NCI-H446 (cell line): ENCODE measurements at places on chromosomes 4 and X.

DNA sequence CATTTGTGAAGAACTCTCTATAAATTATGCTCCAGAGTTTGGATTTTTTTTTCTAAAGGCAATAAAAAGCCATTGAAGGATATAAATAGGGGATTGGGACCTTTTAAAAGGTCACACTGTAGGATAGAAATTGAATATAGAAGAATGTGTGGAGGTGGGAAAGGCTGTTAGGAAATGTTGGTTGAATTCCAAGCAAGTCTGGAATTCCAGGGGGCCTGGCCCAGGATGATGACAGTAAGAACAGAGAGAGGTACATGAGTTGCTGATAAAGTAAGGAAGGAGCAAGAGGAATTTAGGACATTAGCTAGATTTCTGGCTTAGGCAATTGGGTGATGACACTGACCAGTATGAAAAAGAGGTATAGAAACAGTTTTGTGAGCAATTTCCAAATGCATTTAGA lies 95.4 kb upstream of the USP38 start:
- DNase-seq = no peak

GRCh38 chr4:27251771-27252170 lies 391.1 kb downstream of the STIM2 start:
- DNase-seq = no peak

DNA sequence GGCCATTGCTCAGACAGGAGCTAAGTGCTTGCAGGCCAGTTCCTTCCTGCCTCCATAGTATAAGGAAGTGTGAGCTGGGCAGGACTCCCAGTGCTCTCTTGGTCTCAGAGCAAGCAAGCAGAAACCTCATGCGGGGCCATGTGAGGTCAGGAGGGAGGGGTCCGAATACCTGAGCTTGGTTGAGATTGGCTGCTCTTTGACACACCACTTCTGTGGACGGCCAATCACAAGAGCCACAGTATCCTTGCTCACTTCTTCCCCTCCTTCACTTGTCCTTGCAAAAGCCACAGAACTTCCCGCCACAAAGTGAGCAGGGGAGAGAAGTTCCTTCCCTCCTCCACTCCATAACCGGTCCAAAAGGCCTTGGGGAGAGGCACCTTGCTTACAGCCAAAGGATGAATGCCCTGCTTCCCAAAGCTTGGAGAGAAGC lies 56.7 kb downstream of the PRPS1 start:
- DNase-seq = no peak

DNA sequence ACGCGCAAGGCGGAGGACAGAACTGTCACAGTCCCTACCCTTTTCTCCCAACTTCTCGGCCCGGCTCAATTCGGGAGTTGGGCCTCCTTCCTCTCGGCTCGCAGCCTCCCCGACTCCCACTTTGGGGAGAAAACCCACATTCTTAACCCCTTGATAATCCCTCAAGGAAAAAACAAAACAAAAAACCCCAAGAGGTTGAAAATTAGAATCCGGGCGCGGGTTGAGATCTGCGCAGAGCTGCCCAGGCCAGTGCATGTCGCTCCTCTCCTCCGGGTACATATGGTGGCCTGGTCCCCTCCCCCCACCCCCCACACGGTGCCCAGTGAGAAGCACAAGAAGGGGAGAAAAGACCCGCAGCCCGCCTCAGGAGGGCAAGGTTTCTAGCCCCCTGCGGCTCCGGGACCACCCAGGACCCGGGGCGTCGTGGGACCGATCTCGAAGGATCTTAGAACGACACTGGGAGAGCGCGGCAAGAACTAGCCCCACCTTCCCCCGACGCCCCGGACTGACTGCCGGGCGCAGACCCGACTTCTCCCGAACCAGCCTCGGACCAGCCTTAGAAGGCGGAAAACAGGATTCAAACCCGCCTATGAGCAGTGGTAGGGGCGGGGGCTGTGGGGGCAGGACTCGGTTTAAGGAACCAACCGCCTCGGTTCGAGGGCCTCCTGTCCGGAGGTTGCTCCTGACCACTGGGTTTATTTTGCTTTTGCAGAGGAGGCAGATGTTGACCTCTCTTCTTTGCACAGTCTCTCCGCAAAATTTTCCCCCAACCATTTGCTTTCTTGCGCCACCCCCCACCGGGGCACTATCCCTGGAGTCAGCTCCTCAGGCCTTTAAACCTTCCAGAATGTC lies 2.5 kb upstream of the PDGFRA start:
- no peak for DNase-seq

DNA sequence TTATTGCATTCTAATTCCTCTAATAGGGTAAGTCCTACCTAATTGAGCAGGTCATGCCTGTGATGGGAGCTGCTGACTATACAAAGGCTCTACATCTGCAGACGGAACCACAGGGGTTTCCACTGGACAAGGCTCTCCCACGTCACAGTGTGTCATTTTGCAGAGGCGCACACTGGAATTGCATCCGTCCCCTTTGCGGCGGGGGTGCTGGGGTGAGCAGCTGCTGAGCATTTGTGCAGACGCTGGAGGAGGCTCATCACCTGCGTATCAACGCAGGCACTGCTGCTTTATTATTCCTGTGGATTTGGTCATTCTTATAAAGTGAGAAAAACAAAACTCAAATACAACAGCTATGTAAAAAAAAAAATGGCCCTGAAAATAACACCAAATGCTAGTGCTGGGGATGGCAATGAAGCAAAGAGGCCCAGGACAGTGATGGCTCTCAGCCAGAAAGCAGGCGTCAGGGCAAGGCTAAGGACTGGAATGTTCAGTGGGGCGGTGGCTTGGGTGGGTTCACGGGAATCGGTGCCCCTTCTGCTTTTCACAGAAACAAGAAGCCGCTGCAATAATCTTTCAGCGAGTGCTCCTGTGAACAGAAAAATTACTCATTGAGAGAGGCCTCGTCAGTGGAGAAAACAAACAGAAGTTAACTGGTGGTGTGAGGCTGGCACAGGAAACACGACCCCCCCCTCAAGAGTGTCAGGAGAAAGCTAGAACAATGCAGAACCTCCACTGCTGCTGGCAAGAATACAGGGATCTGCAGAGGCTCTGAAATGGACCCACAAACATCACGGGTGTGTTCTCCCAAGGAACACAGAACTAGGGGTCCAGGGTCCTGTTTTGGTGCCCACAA lies 67.8 kb downstream of the GATB start:
- no peak for DNase-seq

DNA sequence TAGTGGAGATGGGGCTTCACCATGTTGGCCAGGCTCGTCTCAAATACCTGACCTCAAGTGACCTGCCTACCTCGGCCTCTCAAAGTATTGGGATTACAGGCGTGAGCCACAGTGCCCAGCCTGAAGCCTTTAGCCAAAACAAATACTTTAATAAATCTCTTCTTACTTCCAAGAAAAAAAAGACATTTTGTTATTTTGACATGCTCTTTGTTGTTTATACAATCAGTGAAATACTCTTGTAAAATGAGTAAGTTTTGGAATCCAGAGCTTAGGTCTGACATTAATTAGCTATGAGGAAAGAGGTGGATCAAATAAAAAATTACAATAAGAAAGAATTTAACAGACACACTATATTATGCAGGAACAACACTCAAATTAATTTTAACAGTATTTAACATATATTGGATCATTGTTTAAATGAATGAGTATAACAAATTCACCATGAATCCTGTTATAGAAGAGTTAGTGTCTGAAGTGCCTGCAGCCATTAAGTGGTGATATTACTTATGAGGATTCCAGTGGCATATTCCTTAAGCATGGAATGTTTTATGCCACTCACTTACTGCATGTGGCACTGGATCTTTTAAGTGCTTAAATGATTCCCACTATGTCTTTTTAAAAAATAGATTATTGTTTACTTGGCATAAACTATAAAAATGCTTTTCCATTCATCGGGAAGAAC lies 260.1 kb upstream of the GIMD1 start:
- DNase-seq = no peak

DNA sequence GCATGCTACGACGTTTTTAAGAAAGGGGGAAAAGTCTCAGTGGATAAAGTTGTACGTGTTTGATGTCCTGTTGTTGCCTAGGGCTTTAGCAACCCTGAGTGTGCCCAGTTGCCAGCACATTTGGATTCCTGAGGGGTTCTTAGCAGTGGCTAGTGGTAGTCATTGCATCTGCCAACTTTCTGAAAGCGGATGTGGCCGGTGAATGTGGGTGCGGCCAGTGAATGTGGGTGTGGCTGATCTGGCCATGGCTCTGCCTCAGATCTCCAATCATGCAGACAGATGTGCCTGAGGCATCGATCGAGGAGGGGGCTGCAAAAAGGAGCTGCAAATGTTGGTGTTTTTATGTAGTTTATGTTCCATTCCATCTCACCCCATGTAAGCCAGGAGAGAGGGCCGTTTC lies 41.5 kb upstream of the FAT1 start:
- DNase-seq = no peak

- DNase-seq = no peak
Observed at GRCh38 chrX:136652822-136653723, 5.1 kb downstream of the CD40LG start.

- no peak for DNase-seq
Observed at GRCh38 chrX:47047989-47048388, 30.3 kb upstream of the RGN start.

DNA sequence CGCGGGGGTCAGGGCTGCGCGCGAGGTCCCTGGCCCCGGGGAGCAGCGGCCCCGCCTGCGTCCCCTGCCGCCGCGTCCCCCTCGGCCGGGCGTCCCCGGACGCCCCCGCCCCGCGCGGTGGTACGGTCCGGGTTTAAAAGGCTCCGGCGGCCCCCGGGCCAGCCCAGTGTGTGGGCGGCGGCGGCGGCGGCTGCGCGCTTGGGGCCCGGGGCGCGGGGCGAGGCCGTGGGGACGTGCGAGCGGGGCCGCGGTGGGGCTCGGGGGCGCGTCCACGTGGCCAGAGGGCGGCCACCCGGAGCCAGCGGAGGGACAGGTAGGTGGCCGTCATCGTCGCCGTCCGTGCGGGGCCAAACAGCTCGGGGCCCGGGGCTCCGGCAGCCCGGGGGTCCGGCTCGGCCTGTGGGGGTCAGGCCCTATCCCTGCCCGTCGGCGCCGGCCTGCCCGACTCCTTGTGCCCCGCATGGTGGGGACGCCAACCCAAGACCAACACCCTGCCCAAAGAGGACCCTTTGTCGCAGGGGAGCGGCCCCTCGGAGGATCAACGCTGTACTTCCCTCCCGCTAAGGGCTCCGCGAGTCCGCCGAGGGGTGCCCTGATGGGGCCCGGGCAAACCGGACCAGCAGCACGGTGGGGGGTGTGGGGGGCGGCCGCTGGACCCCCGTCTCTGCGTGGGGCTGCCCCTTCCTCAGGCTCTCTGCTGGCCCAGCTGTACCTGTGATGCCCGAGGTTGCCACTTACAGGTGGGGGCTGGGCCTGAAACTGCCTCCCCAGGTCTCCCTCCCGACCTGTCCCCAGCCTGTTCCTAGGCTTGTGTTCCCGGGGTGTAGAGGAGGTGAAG lies at the start of gene PLXNA3:
Gene PLXNA3 (plus strand): TSS at position 166 of the 838 bp plus-strand sequence. CDS start 1,903 bp downstream, outside the sequence.
- DNase-seq = peak; percentile 47

DNA sequence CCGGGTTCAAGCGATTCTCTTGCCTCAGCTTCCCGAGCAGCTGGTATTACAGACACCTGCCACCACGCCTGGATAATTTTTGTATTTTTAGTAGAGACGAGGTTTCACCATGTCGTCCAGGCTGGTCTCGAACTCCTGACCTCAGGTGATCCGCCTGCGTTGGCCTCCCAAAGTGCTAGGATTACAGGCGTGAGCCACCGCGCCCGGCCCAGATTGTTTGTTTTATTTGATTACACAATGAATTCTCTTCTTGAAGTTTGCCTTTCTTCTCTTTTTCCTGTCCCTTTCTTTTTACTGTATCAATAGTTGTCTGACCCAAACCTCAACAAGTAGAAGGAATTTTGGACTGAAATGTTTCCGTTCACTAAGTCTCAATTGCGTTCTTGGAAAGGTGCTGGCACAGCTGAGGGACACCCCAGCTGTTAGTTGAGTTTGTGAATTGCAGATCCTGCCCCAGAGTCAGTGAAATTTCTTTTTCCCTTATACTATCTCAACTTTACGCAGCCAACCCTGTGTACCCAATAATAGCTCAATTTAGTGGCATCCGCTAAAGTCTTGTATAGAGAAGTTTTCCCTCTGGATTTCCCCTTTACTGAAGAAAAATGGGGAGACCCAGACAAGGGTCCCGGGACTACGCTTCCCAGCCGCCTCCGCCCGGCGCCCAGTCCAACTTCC lies 639 bp upstream of the MTM1 start:
- no peak for DNase-seq

GRCh38 chr4:136796953-136797352 lies 735.3 kb downstream of the PCDH18 start:
- no peak for DNase-seq

DNA sequence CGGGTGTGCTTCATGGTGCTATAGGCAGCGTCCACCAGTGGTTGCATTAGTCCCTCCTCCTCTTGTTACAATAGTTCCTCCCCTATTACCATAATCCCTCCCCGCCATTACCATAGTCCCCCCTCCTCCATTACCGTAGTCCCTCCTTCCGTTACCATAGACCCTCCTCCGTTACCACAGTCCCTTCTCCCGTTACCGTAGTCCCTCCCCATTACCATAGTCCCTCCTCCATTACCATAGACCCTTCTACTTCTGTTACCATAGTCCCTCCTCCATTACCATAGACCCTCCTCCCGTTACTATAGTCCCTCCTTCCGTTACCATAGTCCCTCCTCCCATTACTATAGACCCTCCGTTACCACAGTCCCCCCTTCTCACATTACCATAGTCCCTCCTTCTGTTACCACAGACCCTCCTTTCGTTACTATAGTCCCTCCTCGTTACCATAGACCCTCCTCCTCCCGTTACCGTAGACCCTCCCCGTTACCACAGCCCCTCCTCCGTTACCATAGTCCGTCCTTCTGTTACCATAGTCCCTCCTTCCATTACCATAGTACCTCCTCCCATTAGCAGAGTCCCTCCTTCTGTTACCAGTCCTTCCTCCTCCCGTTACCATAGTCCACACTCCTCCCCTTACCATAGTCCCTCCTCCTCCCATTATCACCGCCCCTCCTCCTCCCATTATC lies 129.6 kb downstream of the DHRSX start:
- DNase-seq = no peak

GRCh38 chr4:10716163-10716562 lies 31.6 kb upstream of the CLNK start:
- DNase-seq = no peak

- no peak for DNase-seq
Observed at GRCh38 chr4:54542540-54543041, 115.2 kb upstream of the KIT start.

DNA sequence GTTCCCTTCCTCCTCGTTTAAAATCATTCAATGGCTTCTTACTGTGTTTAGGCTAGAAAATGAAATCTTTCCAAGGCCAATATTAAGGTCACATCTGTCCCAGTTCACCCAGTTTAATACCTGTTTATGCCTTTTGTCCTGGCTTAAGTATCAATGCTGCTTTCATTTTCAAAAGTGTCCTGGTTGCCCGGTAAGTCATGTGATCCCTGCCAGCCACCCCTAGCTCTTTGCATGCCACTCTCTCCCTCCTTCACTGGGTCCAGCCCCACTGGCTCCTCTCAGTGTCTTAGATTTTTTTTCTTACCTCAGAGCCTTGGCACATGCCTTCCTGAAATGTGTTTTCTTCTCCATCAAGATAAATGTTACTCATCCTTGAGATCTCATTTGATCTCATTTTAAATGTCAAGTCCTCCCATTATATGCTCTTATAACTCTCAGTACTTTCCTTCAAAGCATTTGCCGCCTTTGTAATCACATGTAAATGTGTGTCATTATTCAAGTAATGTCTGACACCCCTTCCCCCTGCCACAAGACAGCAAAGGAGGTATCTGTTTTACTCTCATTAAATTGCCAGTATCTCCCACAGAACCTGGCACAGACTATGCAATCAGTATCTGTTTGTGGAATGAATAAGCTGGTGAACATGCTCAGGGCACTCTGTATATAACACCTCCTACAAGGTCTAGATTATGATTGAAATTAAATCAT lies 472.5 kb upstream of the RPS6KA3 start:
- no peak for DNase-seq
